ENCODE measurements at places on chromosomes 5 and 9. TPM values are rescaled to one million over a fixed set of nuclear protein-coding genes. Genes with fewer than 3 reads are reported as not detected.

GRCh38 chr5:151900891-151901290, 23.8 kb downstream of the GLRA1 start:
- H3K4me3 ChIP-seq: no peak overlapping the region
- no peak overlapping the region for H3K27ac ChIP-seq
- H3K4me1 ChIP-seq: peaks cover 20% of the 10 kb centered on the region
- no peaks in the 10 kb centered on the region for H3K36me3 ChIP-seq
- no peaks in the 10 kb centered on the region for H3K27me3 ChIP-seq

Gene SLC34A3
- total RNA-seq: not detected

- H3K36me3 ChIP-seq: no peaks in the 10 kb centered on the region
- no peak overlapping the region for H3K4me3 ChIP-seq
- no peak for DNase-seq
- peaks cover 37% of the 10 kb centered on the region for H3K4me1 ChIP-seq
- peak overlapping the region; percentile 84 for H3K27ac ChIP-seq
These were observed 13.0 kb upstream of the SH3RF2 start for GRCh38 chr5:145923405-145923804.

GRCh38 chr9:97176206-97176605, 131.3 kb upstream of the CCDC180 start:
- H3K4me1 ChIP-seq: peaks cover 9% of the 10 kb centered on the region
- no peak overlapping the region for H3K27ac ChIP-seq
- peaks cover 5% of the 10 kb centered on the region for H3K36me3 ChIP-seq
- no peak for DNase-seq

DNA sequence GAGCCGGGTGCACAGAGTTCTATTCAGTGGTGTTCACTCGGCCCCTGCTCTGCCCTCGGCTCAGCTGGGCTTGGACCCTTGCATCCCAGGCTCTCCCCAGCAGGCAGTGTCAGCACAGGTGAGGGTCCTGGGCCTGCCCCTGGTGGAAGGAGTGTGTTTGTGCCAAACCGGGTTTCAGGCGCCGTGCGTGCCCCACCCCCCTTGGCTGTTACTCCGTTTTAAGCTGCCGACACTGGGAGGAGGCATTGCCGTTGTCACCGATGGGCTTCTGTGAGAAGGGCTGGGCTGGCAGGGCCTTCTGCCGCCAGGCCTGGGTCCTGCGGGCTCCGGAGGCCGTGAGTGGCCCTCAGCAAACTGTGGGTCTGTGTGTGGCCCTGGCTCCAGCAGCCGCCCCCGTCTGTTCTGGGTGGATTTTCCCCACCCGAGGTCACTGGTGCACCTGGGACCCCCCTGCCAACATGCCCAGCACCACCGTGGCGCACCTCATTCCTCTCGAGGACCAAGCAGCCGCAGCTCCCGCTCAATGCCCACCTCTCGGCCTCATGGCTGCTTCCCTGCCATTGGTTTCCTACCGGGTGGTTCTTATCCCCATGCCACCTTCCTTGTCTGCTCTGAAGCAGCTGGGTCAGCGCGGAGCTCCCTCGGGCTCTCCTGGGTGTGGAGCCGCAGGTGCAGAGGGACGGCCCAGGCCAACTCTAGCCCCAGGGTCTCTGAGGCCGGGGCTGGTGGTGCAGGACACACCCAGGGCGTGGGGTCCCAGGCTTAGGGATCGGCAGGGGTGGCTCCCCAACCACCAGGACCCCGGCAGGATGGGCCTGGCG, 44.3 kb upstream of the EXOC3 start:
- H3K4me1 ChIP-seq: no peaks in the 10 kb centered on the region
- H3K27ac ChIP-seq: no peak overlapping the region
- no peaks in the 10 kb centered on the region for H3K36me3 ChIP-seq
- no peak overlapping the region for H3K4me3 ChIP-seq

Gene ABO
- not detected for total RNA-seq

GRCh38 chr9:75299324-75299723, 211.0 kb downstream of the OSTF1 start:
- DNase-seq: peak; percentile 9
- no peaks in the 10 kb centered on the region for H3K36me3 ChIP-seq
- H3K27ac ChIP-seq: no peak overlapping the region

DNA sequence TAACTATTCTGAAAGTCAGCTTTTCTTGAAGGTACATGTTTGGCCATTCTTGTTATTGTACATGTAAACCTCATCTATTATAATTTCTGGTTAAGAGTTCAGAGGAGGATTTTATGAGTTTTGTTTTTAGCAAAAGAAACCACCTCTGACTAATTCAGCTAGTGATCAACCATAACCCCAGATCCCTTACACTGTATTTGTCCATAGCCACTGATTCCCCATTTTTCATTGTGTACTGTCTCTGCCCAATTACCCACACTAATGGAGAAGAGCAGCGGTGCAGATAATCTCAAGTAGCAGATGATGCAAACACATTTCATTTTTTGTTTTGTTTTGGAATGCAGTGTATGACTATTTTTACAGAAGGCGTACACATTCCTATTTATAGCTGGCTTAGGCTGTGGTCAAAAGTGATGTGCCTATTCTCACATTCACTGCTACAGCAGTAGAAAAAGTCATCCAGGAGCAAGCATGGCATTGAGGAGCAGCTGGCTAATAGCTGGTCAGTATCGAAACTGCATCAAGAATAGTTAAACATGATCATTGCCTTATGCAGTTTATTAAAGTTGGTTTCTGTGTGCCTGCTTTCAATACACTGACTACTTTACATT, 988.3 kb downstream of the DTWD2 start:
- no peak for DNase-seq
- no peak overlapping the region for H3K27ac ChIP-seq
- H3K4me1 ChIP-seq: peaks cover 13% of the 10 kb centered on the region
- H3K27me3 ChIP-seq: no peaks in the 10 kb centered on the region
- no peak overlapping the region for H3K4me3 ChIP-seq
- H3K36me3 ChIP-seq: peaks cover 6% of the 10 kb centered on the region

- no peaks in the 10 kb centered on the region for H3K36me3 ChIP-seq
- H3K27ac ChIP-seq: no peak overlapping the region
- no peaks in the 10 kb centered on the region for H3K4me1 ChIP-seq
- no peak overlapping the region for H3K4me3 ChIP-seq
These were observed 180.4 kb upstream of the ITGA1 start for GRCh38 chr5:52607227-52607824.

Gene CDH18
- not detected for total RNA-seq

DNA sequence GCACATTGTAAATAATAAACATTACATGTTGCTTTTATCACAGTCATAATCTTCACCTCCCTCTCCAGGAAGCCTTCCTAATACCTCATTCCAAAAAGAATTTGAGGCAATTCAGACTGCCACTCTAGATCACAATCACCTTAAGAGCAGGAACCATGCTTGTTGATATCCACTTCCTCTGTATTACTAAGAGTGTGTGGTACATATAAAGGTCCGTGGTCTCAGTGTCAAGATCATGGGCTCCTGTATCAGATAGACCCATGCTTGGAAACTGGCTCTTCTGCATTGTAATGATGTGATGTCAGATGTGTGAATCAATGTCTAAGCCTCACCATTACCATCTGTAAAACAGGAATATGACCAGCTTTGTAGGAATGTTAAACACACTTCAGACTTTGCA, 114.1 kb downstream of the SPOCK1 start:
- H3K27me3 ChIP-seq: no peaks in the 10 kb centered on the region
- no peak overlapping the region for H3K27ac ChIP-seq
- DNase-seq: no peak
- no peak overlapping the region for H3K4me3 ChIP-seq

Gene CTNNAL1
- total RNA-seq: 85.6 TPM

Gene TMC1
- total RNA-seq: not detected

DNA sequence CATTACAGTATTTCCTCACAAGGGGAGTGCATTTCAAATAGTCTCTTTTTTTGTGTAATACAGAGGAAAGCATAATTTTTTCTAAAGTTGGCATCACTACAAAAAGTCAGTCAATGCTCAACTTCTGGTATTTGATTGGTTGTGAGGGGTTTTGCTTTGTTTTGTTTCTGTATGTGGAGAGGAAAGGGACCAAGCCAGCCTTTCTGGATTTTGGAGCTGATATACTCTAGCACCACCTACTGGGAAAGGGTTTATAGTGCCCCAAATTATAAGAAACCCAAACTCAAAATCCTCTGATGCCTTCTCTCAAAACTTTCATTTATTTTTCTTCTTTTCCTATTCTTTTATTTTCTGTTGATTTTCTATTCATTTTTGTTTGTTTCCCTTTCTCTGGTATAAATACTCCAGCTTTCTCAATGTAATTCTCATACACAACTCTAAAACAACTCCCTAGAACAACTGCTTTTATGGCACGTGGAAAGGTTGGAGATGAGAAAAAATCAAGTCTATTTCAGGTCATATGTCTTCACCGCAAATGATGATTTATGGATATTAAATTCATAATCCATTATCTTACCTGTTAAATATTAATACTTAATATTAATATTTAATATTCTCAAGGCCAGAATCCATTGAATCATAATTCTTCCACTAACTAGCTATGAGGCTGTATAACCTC, 69.5 kb upstream of the ANXA1 start:
- no peaks in the 10 kb centered on the region for H3K36me3 ChIP-seq
- H3K27me3 ChIP-seq: peaks cover 71% of the 10 kb centered on the region
- DNase-seq: peak; percentile 53
- no peak overlapping the region for H3K4me3 ChIP-seq
- no peak overlapping the region for H3K27ac ChIP-seq
- H3K4me1 ChIP-seq: no peaks in the 10 kb centered on the region

- no peak for DNase-seq
- no peak overlapping the region for H3K27ac ChIP-seq
- no peaks in the 10 kb centered on the region for H3K36me3 ChIP-seq
- H3K27me3 ChIP-seq: no peaks in the 10 kb centered on the region
- H3K4me3 ChIP-seq: peak overlapping the region; percentile 81
- peaks cover 5% of the 10 kb centered on the region for H3K4me1 ChIP-seq
These were observed 431 bp downstream of the BNC2 start for GRCh38 chr9:16869882-16870595.

- H3K27me3 ChIP-seq: no peaks in the 10 kb centered on the region
- DNase-seq: peak; percentile 13
- H3K4me3 ChIP-seq: no peak overlapping the region
- no peaks in the 10 kb centered on the region for H3K36me3 ChIP-seq
- H3K27ac ChIP-seq: peak overlapping the region; percentile 70
- H3K4me1 ChIP-seq: peaks cover 6% of the 10 kb centered on the region
These were observed 135.9 kb downstream of the ZSWIM6 start for GRCh38 chr5:61467766-61468482.

GRCh38 chr5:143433670-143434069, 30.2 kb upstream of the NR3C1 start:
- H3K4me1 ChIP-seq: peaks cover 16% of the 10 kb centered on the region
- H3K27me3 ChIP-seq: no peaks in the 10 kb centered on the region
- no peaks in the 10 kb centered on the region for H3K36me3 ChIP-seq
- no peak overlapping the region for H3K27ac ChIP-seq
- no peak for DNase-seq
- no peak overlapping the region for H3K4me3 ChIP-seq

Gene TTC23L
- total RNA-seq: 0.69 TPM

Gene GABRB2
- not detected for total RNA-seq

- peak overlapping the region; percentile 57 for H3K27ac ChIP-seq
- H3K4me3 ChIP-seq: peak overlapping the region; percentile 1
- peaks cover 19% of the 10 kb centered on the region for H3K4me1 ChIP-seq
- DNase-seq: no peak
- no peaks in the 10 kb centered on the region for H3K36me3 ChIP-seq
- H3K27me3 ChIP-seq: no peaks in the 10 kb centered on the region
These were observed 64.0 kb upstream of the ERBIN start for GRCh38 chr5:65862384-65862783.

Gene CDH6
- not detected for total RNA-seq

Gene PLAC8L1
- total RNA-seq: 3.0 TPM

GRCh38 chr9:107727086-107727780, 237.7 kb upstream of the KLF4 start:
- peaks cover 17% of the 10 kb centered on the region for H3K4me1 ChIP-seq
- H3K27me3 ChIP-seq: no peaks in the 10 kb centered on the region
- no peak overlapping the region for H3K4me3 ChIP-seq
- DNase-seq: no peak
- H3K36me3 ChIP-seq: no peaks in the 10 kb centered on the region

- peaks cover 5% of the 10 kb centered on the region for H3K36me3 ChIP-seq
- DNase-seq: no peak
- peaks cover 12% of the 10 kb centered on the region for H3K27me3 ChIP-seq
- H3K4me1 ChIP-seq: no peaks in the 10 kb centered on the region
- H3K27ac ChIP-seq: no peak overlapping the region
These were observed 95.7 kb upstream of the EGFLAM start for GRCh38 chr5:38162625-38163024.

DNA sequence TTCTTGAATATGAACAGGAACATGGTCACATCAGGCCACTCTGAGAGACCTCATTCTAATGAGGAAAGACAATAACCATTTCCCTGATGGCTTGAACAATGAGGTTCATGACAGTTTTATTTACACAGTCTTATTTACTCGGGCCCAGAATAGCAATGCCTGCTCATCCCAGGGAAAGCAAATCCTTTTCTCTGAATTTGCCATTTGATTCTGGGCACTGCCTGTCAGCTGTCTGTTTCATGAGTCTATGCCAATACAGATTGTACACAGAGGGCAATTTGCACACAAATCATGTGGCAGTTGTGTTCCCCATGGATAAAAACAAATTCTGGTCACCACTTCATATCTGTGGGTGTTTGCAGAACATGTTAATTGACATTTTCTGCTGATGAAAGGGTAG, 492.5 kb downstream of the ACTL7B start:
- no peak overlapping the region for H3K27ac ChIP-seq
- no peaks in the 10 kb centered on the region for H3K4me1 ChIP-seq
- no peaks in the 10 kb centered on the region for H3K27me3 ChIP-seq
- H3K36me3 ChIP-seq: no peaks in the 10 kb centered on the region

DNA sequence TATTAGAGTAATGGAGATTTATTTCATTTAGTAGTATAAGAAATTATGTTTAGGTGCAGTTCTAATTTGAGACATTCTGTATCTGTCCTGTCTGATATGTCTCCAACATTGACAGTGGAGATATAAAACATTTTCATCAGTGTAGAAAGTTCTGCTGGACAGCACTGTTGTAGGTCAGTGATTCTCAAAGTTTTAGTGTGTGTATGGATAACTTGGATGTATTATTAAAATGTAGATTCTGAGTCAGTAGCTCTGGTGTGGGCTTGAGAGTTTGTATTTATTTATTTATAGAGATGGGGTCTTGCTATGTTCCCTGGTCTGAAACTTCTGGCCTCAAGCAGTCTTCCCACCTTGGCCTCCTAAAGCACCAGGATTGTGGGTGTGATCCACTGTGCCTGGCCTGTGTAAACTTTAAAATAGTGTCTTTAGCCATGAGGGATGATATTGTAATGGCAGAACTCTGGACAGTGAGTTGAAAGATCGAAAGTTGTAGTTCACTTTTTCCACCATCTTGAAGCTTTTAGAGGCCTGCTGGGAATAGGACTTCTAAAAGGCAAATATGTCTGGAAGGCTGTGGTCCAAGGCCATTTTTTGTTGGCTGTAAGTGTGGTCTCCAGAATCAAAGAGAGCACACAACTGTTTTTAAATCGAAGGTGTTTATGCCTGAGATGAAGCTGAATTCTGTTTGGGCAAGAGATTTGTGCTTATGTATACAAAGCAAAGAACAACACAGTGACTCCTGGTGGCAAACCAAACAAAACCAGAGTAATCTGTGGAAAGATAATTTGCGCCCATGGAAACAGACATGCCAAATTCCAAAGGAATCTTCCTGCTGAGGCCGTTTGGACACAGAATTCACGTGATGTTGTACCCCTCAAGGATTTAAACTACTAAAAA, 12.4 kb downstream of the UBAP1 start:
- no peak overlapping the region for H3K4me3 ChIP-seq
- peaks cover 33% of the 10 kb centered on the region for H3K36me3 ChIP-seq
- no peak overlapping the region for H3K27ac ChIP-seq
- peaks cover 26% of the 10 kb centered on the region for H3K4me1 ChIP-seq
- H3K27me3 ChIP-seq: no peaks in the 10 kb centered on the region

- H3K4me3 ChIP-seq: no peak within 1 kb of the TSS
- H3K27me3 ChIP-seq: no peaks in the 10 kb centered on the region
- H3K4me1 ChIP-seq: peaks cover 17% of the 10 kb centered on the region
These were observed at the start of gene SPINK6 for GRCh38 chr5:148202531-148203203. Gene SPINK6, plus strand, starts transcription at chr5:148203042. Its CDS starts 55 bp downstream, at chr5:148203097.
